Vagina (tissue), 2 donors: ENCODE measurements at places on chromosomes 1 and 21.

- no peak for DNase-seq
Observed at GRCh38 chr21:33943293-33943692, 27.7 kb upstream of the ATP5PO start.

GRCh38 chr1:69693921-69694675, 126.4 kb downstream of the LRRC7 start:
- DNase-seq: no peak

DNA sequence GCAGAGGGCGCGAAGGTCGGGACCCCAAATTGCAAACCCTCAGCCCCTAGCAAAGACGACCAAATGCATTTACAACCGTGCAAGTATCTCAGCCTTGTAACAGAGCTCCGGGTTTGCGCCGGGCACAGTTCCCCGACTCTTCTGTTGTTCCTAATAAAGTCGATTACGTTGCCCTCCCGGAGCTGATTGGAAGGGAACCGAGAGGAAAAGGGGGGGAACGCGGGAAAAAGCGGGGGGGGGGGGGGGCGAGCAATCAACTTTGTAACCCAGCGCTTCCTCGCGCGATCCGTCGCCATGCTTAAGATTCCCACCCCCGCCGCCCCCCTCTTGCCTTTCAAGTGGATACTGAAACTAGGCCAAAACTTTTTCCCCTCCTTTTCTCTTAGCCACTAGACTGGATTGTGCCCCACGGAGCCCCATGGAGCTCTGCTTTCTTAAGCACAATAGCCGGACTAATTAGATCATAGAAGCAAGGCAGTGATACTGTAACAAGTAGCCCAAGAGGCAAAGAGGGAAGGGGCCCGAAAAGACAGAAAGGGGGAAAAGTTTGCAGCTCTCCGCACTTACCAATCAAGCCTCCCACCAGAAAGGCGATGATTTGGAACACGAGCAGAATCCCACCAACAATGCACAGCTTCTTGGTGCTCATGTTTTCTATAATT, 565 bp downstream of the WLS start:
- peak; percentile 91 for DNase-seq

- no peak for DNase-seq
Observed at GRCh38 chr1:224852901-224853568, 76.4 kb upstream of the DNAH14 start.

- DNase-seq: no peak
Observed at GRCh38 chr1:228869312-228869824, 134.1 kb downstream of the RHOU start.

- no peak for DNase-seq
Observed at GRCh38 chr21:44351535-44352252, 1.7 kb upstream of the TRPM2 start.

DNA sequence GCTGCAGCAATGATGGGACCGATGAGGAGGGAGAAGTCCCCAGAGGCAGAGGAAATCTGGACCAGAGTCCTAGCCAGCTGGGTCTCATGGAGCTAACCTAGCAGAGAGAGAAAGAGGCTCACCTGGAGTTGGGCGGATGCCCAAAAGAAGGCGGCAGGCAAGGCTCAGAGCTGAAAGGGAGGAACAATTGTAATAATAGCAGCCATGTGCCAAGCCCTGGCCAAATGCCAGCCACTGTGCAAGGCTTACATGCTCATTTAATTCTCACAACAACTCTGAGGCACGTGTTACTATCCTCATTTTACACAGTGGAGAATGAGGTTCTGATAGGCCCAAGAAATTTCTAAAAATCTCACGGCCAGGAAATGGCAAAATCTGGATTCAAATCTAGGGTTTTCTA, 50.0 kb upstream of the ZNF648 start:
- DNase-seq: no peak

DNA sequence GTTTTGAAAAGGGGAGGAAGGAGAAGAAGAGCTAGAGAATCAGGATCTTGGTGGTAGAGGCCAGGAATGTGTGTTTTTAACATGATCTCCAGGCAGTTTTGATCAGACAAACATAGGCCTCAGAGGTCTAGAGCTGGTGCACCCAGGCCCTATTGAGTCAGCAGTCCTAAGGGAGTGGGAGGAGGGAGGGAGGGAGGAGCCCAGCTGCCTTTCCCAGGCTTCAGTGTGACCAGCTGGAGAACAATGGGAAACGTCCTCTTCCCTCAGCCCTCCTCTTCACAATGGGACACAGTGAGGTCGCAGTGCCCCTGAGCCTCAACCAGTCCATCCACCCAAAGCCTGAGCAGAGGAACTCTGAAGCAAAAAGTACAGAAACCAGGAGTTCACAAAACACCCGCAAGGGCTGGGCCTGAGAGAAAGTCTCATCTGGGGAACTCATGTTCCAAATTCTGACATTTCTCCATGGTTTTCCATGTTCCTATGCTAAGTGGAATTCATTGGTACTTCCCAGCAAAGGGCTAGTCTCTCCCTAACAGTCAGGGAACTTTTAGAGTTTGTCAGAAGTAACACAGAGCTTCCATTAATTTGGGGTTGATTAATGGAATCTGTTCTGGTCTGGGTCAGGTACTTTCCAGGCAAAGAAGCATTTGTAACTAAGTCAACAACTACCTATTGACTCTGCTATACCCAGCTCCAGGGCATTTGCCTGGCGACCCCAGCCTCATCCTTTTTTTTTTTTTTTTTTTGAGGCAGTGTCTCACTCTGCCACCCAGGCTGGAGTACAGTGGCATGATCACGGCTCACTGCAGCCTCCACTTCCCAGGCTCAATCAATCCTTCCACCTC, 37.5 kb downstream of the ELAPOR1 start:
- no peak for DNase-seq

- no peak for DNase-seq
Observed at GRCh38 chr1:40476924-40477677, at the start of gene ZFP69. Gene ZFP69, plus strand, starts transcription at chr1:40477290. Its CDS starts 2,072 bp downstream, at chr1:40479362.

DNA sequence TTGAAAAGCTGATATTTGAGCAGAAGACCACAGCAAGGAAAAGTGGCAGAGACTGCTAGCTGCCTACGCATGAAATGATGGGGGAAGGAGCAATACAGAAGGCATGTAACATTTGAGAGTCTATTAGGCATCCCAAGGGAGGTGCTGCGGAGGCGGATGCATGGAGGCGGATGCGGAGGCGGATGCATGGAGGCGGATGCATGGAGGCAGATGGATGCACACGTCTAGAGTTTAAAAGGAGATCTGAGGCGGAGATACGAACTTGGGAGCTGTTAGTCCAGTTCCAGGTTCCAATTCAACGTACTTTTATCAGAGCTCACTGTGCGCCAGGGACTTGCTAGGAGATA, 744 bp upstream of the DDX20 start:
- DNase-seq: no peak

GRCh38 chr1:184405094-184405800, 18.4 kb downstream of the C1orf21 start:
- no peak for DNase-seq

GRCh38 chr1:31691951-31692350, 11.9 kb downstream of the COL16A1 start:
- DNase-seq: no peak

- DNase-seq: no peak
Observed at GRCh38 chr1:223479261-223479660, 86.0 kb downstream of the CCDC185 start.

- DNase-seq: no peak
Observed at GRCh38 chr1:36161641-36162531, 5.9 kb downstream of the MAP7D1 start.

DNA sequence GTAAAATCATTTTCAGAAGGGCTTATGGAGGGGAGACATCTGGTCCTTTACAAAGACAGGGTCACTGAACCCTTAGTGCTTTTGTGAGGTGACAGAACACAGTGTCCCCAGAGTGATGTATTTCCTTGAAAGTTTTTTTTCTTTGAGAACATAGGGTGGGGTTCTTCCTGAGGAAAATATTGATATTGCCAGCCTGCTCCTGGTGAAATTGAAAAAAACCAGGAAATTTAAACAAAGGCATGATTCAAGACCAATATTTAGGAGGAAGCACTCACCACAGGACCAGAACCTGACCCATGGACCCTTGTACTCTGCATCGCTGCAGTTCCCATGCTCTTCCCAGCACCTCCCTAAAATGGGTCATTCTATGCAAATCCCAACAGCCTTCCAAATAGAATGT, 63.7 kb downstream of the ST6GALNAC3 start:
- no peak for DNase-seq

DNA sequence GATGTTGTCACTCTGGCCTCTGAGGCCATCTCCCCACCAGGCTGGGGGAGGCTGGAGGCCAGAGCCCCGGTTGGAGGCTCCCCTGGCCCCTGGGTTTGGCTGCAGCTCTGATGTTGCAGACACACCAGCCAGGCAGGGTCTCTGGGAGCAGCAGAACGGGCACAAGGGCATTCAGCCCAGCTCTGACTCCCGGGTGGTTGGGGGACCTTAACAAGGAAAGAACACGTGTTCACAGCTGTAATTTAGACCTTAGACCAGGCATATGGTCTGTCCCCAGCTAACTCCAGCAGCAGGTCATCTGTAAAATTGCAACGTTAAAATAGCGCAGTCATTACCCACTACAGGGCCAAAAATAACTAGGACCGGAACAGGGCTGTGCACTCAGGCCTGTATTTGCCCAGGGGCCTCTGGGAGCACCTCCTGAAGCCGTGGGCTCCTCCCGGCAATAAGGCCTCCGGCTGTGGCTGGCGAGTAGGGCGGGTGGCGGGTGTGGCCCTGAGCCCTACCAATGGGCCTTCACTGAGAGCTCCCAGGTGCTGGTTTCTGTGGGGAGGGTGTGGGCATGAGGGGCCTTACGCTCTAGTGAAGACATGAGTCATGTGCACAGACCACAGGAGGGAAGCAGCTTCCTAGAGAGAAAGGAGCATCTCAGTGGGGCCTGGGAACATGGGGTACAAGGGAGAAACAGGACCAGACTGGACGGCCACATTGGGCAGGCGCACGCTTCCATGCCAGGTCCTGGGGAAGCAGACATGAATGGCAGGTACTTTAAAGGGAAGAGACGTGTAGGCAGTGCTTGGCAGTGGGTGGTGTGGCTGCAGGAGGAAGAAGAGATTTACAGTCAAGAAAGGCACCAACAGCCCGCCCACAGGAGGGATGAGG, 6.1 kb downstream of the LDLRAP1 start:
- DNase-seq: no peak

GRCh38 chr1:214494706-214495105, 56.7 kb downstream of the PTPN14 start:
- no peak for DNase-seq

DNA sequence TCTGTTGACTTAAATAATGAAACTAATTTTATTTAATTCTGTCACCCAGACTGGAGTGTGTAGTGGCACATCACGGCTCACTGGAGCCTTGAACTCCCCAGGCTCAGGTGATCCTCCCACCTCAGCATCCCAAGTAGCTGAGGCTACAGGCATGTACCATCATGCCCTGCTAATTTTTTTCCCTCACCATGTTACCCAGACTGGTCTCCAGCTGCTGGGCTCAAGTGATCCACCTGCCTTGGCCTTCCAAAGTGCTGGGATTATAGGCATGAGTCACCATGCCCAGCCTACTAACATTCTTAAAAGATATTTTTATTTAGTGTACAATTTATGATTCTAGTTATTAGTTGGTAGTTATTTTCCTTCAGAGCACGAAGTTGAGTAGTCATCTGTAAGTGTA, 49.5 kb downstream of the NRDC start:
- DNase-seq: no peak

- DNase-seq: no peak
Observed at GRCh38 chr1:92969517-92969916, 8.3 kb upstream of the DIPK1A start.

GRCh38 chr1:11622398-11622797, 31.8 kb downstream of the FBXO2 start:
- no peak for DNase-seq

- DNase-seq: no peak
Observed at GRCh38 chr1:192521734-192522133, 53.8 kb upstream of the RGS1 start.

- no peak for DNase-seq
Observed at GRCh38 chr1:85311818-85312217, 35.4 kb upstream of the BCL10 start.

DNA sequence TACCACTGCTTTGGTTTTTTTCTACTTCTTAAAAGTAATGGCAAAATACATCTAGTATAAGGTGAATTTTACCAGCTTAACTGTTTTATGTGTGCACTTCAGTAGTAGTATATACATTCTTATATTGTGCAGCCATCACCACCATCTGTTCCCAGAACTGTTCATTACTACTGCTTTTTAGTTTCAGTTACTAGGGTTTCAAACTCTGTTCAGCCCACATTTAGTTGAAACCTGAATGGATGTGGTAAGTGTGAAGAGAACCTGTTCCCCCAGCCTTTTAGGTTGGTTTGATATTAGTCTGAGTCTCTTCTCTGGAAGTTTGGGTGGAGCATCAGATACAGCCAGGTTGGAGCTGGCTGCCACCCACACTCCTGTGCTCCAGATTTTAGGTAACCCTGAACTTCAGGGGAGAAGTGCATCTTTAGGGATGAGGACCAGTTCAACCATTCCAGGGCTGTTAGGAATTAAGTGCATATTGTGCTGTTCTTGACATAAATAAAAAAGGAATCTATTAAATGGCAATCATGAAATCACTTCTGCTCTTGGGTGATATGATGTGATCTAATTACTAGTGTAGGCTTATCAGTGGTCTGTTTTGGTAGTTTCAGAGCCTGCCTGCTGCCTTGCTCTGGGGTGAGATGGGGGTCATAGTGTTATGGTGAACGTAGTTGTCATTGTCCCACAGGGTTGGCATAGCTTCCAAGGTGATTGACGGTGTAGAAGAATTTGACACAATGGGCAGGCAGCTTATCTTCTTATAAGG, 32.1 kb downstream of the URB2 start:
- no peak for DNase-seq

- no peak for DNase-seq
Observed at GRCh38 chr21:45302082-45303061, 14.7 kb upstream of the POFUT2 start.

- no peak for DNase-seq
Observed at GRCh38 chr1:8533124-8533523, 215.2 kb downstream of the SLC45A1 start.

DNA sequence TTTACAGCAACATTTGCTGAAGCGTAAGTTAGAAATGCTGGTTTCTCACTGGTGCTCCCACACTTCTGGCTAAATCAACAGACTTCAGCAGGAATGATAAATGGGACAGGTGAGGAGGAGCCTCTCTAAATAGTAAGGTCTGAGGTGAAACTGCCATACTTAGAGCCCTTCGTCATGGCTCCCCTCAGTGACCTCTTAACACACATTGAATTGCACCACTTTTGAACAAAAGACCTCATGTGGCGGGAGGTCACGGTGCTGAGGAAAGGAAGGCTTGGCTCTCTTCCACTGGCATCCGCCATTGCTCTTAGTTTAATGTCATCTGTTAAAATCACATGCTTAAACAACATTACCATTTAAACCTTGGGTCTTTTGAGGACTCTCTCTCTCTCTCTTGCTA, 3.4 kb downstream of the MAP3K7CL start:
- DNase-seq: no peak

GRCh38 chr1:116733476-116734365, 20.5 kb upstream of the CD2 start:
- DNase-seq: no peak

GRCh38 chr1:56330391-56331026, 248.9 kb downstream of the PLPP3 start:
- no peak for DNase-seq

DNA sequence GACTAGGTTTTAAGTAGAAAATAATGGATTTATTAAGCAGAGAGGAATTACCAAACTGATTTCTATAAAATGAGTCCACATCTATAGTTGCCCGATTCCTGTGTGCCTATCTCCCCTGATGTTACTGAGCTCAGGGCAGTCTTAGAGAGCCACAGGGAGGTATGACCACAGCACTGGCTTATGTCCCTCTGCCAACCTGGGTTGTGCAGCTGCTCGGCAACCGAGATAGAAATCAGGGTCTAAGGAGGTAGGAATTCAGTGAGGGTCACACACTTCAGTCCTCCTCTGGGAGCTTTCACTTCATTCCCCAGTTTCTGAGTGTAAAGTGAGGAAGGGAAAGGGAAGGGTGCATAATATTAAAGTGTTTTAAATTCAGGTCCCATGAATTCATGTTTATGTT, 386.8 kb downstream of the KCNH1 start:
- no peak for DNase-seq
